A549 treated with Hydrocortisone at 1 μM for 4 hours (cell line): ENCODE measurements at places on chromosomes 13 and 19. TPM values are rescaled to one million over a fixed set of nuclear protein-coding genes. Genes with fewer than 3 reads are reported as not detected.

The TUBA3C gene
- not detected in 5 replicates for total RNA-seq

The IZUMO4 gene
- total RNA-seq: 0.36 to 0.90 TPM (median 0.56 TPM) in 5 replicates

The C19orf67 gene
- total RNA-seq: not detected in 5 replicates

The F10 gene
- 0.31 TPM in 1 of 5 replicates, not detected in the others for total RNA-seq

The PRTN3 gene
- total RNA-seq: 0.14 to 0.46 TPM (median 0.43 TPM) in 5 replicates

The SIRT2 gene
- total RNA-seq: 35.3 to 41.1 TPM (median 37.5 TPM) in 5 replicates

The LIPE gene
- 1.3 to 2.8 TPM (median 1.7 TPM) in 5 replicates for total RNA-seq

The SLC44A2 gene
- 6.6 to 9.1 TPM (median 8.0 TPM) in 5 replicates for total RNA-seq

The LILRA2 gene
- 0.03 TPM in 1 of 5 replicates, not detected in the others for total RNA-seq

The PDX1 gene
- 0.05 to 0.12 TPM (median 0.06 TPM) in 4 of 5 replicates, not detected in the other for total RNA-seq

The PCP2 gene
- total RNA-seq: 0.26 TPM in 1 of 5 replicates, not detected in the others

The FSD1 gene
- 7.6 to 8.8 TPM (median 7.8 TPM) in 5 replicates for total RNA-seq

The SYNGR4 gene
- 0.93 to 3.6 TPM (median 3.1 TPM) in 5 replicates for total RNA-seq

The LAIR2 gene
- total RNA-seq: not detected in 5 replicates

The OR4F17 gene
- total RNA-seq: not detected in 5 replicates

The KCNC3 gene
- 1.2 to 1.4 TPM (median 1.4 TPM) in 5 replicates for total RNA-seq

The SLC1A5 gene
- total RNA-seq: 207 to 235 TPM (median 217 TPM) in 5 replicates

The SLAIN1 gene
- 0.41 to 0.67 TPM (median 0.58 TPM) in 5 replicates for total RNA-seq

The HMGB1 gene
- 531 to 797 TPM (median 596 TPM) in 5 replicates for total RNA-seq

The THSD8 gene
- total RNA-seq: 10.3 to 16.4 TPM (median 14.6 TPM) in 4 of 5 replicates, not detected in the other

The NLRP11 gene
- 0.02 to 0.06 TPM (median 0.03 TPM) in 5 replicates for total RNA-seq

The LIM2 gene
- total RNA-seq: not detected in 5 replicates

The ZNF443 gene
- 0.94 to 1.3 TPM (median 1.0 TPM) in 5 replicates for total RNA-seq

The UNC13A gene
- total RNA-seq: 0.93 to 1.5 TPM (median 1.3 TPM) in 5 replicates

The TMEM86B gene
- total RNA-seq: 2.7 to 4.2 TPM (median 3.9 TPM) in 5 replicates

The CEACAM19 gene
- total RNA-seq: 8.8 to 10.3 TPM (median 9.3 TPM) in 5 replicates

The ADGRE1 gene
- 4.1 to 5.5 TPM (median 4.7 TPM) in 5 replicates for total RNA-seq

The LYPD3 gene
- total RNA-seq: 0.27 to 0.63 TPM (median 0.30 TPM) in 5 replicates

The KRTDAP gene
- total RNA-seq: not detected in 5 replicates

The C1QTNF9 gene
- not detected in 5 replicates for total RNA-seq

The GRWD1 gene
- total RNA-seq: 108 to 129 TPM (median 110 TPM) in 5 replicates

The ZSCAN1 gene
- not detected in 5 replicates for total RNA-seq

The FAM124A gene
- total RNA-seq: 1.8 to 2.4 TPM (median 2.1 TPM) in 5 replicates

The PHLDB3 gene
- total RNA-seq: 7.3 to 11.0 TPM (median 8.8 TPM) in 5 replicates

The SMIM44 gene
- total RNA-seq: not detected in 5 replicates

The BRSK1 gene
- total RNA-seq: 2.4 to 3.6 TPM (median 3.1 TPM) in 5 replicates

The GNA15 gene
- 0.05 to 0.15 TPM (median 0.09 TPM) in 3 of 5 replicates, not detected in the others for total RNA-seq

The IGFL3 gene
- 0.35 to 0.39 TPM in 2 of 5 replicates, not detected in the others for total RNA-seq

The ZNF534 gene
- total RNA-seq: not detected in 5 replicates

The RFXAP gene
- 0.69 to 0.92 TPM (median 0.86 TPM) in 5 replicates for total RNA-seq

The UFM1 gene
- total RNA-seq: 23.7 to 36.3 TPM (median 25.9 TPM) in 5 replicates

The NOVA2 gene
- 0.59 to 1.3 TPM (median 0.83 TPM) in 5 replicates for total RNA-seq

The APOC4 gene
- not detected in 5 replicates for total RNA-seq

The OR7C1 gene
- total RNA-seq: not detected in 5 replicates

The HSH2D gene
- not detected in 5 replicates for total RNA-seq

The SIGLEC8 gene
- total RNA-seq: not detected in 5 replicates

The CLDND2 gene
- total RNA-seq: 3.7 to 13.8 TPM (median 12.5 TPM) in 5 replicates

The CYP2S1 gene
- 19.2 to 22.5 TPM (median 19.7 TPM) in 5 replicates for total RNA-seq

The PALM3 gene
- 1.6 to 2.3 TPM (median 2.0 TPM) in 5 replicates for total RNA-seq

The ANGPTL8 gene
- not detected in 5 replicates for total RNA-seq

The GRIN3B gene
- total RNA-seq: 1.6 to 3.6 TPM (median 2.4 TPM) in 5 replicates

The ZNF507 gene
- 12.7 to 18.9 TPM (median 17.1 TPM) in 5 replicates for total RNA-seq

The NCR1 gene
- not detected in 5 replicates for total RNA-seq

The ONECUT3 gene
- total RNA-seq: not detected in 5 replicates

The CRB3 gene
- total RNA-seq: 3.1 to 4.6 TPM (median 4.2 TPM) in 5 replicates

The PNKP gene
- total RNA-seq: 43.3 to 55.7 TPM (median 46.1 TPM) in 5 replicates

The LGALS14 gene
- not detected in 5 replicates for total RNA-seq

The GNG7 gene
- total RNA-seq: 0.03 to 0.10 TPM (median 0.06 TPM) in 5 replicates

The MEIS3 gene
- total RNA-seq: 32.7 to 43.0 TPM (median 37.1 TPM) in 5 replicates
